ENCODE measurements at places on chromosomes 1 and 21.

DNA sequence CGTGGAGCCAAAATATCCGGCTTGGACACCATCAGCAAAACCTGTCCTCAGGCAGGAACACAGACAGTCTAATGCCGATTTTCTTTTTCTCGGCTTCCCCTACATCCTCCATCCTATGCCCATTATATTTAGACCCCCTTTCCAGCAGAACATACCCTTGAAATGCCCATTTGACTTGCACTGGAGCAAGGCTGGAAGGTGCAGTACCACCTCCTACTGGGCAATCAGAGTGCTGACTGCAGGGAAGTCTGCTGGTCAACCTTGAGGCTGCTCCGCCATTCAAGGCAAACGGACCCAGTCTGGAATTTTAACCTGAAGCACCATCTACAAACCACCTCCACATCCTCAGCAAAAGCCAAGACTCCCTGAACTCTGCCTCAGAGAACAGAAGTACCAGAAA is 79.5 kb downstream of the TIAM1 start:
- no peak overlapping the region for H3K4me3 ChIP-seq
- H3K27ac ChIP-seq: no peak overlapping the region
- no peak for DNase-seq

- DNase-seq: no peak
- H3K27me3 ChIP-seq: no peaks in the 10 kb centered on the region
- no peak overlapping the region for H3K27ac ChIP-seq
- H3K4me3 ChIP-seq: no peak overlapping the region
- no peaks in the 10 kb centered on the region for H3K36me3 ChIP-seq
- H3K4me1 ChIP-seq: peaks cover 6% of the 10 kb centered on the region
Measured at GRCh38 chr1:214259353-214259977, 21.5 kb upstream of the SMYD2 start.

GRCh38 chr21:34865400-34866241 is 183.5 kb downstream of the RUNX1 start:
- no peak overlapping the region for H3K4me3 ChIP-seq
- H3K4me1 ChIP-seq: peaks cover 42% of the 10 kb centered on the region
- no peaks in the 10 kb centered on the region for H3K36me3 ChIP-seq
- no peaks in the 10 kb centered on the region for H3K27me3 ChIP-seq
- peak overlapping the region; percentile 68 for H3K27ac ChIP-seq

- H3K36me3 ChIP-seq: no peaks in the 10 kb centered on the region
- no peak overlapping the region for H3K4me3 ChIP-seq
- peaks cover 27% of the 10 kb centered on the region for H3K4me1 ChIP-seq
- H3K27me3 ChIP-seq: no peaks in the 10 kb centered on the region
Measured at GRCh38 chr21:42981214-42981523, 6.8 kb downstream of the PKNOX1 start.

DNA sequence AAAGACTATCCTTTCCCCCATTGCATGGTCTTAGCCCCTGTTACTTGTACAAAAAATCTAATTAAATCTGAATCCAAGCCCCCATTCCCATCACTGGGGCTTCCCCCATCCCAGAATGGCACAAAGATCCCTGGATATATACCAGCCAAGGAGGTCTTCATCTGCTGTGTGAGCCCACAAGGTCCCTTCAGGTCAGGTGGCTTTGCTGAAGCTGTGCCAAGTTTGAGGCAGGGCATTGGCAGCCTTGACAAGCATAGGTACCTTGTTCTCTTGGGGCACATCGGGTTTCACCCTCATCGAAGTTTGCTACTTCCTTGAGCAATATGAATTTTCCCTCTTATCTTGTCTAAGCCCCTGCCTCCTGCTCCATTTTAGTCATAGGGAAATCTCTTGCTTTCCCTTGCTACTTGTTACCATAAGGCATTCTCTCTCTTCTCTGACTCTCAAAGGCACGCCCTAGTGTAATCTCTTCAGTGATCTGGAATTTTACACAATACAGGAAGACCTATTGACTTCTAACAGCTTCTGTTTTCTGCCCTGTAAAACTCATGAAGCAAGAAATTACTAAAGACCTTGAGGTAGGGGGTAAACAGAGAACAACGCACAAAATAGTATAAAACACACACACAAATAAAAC is 71.4 kb upstream of the COG2 start:
- H3K27me3 ChIP-seq: no peaks in the 10 kb centered on the region
- no peak overlapping the region for H3K27ac ChIP-seq
- no peak overlapping the region for H3K4me3 ChIP-seq

- peaks cover 12% of the 10 kb centered on the region for H3K4me1 ChIP-seq
- H3K27ac ChIP-seq: no peak overlapping the region
- H3K4me3 ChIP-seq: no peak overlapping the region
- no peaks in the 10 kb centered on the region for H3K27me3 ChIP-seq
- no peaks in the 10 kb centered on the region for H3K36me3 ChIP-seq
Measured at GRCh38 chr1:172019976-172020375, 178.7 kb downstream of the DNM3 start.

- H3K27ac ChIP-seq: no peak overlapping the region
- no peak overlapping the region for H3K4me3 ChIP-seq
- H3K36me3 ChIP-seq: no peaks in the 10 kb centered on the region
Measured at GRCh38 chr1:241376701-241377100, 19.7 kb upstream of the RGS7 start.

- H3K4me3 ChIP-seq: no peak overlapping the region
- no peaks in the 10 kb centered on the region for H3K27me3 ChIP-seq
- H3K4me1 ChIP-seq: no peaks in the 10 kb centered on the region
- H3K27ac ChIP-seq: no peak overlapping the region
Measured at GRCh38 chr21:33115631-33116510, 45.9 kb downstream of the OLIG1 start.

DNA sequence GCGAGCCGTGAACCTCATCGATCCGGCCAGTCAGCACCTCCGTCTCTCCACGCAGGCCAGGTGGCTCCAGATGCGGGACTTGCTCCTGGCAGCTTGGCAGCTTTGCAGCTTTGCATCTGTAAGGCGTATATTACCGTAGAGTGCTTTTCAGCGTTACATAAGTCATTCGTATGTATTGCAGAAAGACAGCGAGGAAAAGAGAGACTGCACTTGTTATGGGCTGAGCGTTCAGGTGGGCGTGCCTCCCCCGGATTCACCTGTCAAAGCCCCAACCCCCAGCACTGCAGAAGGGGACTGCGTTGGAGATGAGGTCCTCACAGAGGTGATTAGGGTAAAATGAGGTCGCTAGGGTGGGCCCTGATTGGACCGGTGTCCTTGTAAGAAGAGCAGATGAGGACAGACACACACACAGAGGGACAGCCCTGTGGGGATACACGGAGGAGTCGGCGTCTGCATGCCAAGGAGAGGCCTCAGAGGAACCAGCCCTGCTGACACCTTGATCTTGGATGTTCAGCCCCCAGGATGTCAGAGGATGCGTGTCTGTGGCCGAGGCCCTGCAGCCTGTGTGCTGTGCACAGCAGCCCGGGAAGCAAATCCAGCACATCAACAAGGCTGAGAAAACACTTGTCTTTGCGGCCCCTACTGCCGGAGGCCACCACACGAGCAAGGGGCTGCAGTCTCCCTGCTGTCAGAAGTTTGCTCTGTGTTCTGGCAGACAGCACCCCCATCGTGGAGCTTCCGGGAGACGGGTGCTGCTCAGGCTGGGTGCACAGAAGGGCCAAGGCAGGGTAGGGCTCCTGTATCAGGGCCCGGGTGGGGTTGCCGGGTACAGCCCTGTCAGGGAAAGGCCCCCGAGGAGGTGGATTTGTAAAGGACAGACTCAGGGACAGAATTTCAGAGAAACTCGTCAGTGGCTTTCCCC is 10.9 kb upstream of the AGPAT3 start:
- no peak overlapping the region for H3K4me3 ChIP-seq
- no peaks in the 10 kb centered on the region for H3K27me3 ChIP-seq
- H3K36me3 ChIP-seq: no peaks in the 10 kb centered on the region
- no peak for DNase-seq
- H3K4me1 ChIP-seq: no peaks in the 10 kb centered on the region
- no peak overlapping the region for H3K27ac ChIP-seq

DNA sequence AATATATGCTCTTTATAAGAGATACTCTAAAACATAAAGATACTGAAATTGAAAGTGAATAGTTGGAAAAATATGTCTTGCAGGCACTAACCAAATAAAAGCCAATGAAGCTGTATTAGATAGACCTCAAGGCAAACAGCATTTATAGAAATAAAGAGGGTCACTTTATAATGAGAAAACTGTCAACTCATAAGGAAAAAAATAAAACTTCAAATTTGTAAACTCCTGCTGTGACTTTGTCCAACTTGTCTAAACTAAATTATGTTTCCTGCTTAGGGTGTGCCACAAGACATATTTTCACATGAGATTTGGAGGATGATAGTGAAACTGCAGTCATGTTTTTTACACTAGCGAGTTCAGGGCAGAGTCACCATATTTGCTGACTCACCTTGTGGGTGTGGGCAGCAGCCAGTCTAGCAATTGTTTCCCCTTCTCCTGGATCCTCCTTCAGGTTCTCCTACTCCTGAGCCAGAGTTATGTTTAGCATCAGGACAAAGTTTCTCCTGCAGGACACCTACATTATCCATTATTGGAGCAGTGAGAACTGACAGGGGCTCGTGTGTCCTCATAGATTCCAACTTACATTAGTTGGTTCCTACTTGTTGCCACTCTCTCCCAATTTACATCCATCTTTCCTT is 43.8 kb downstream of the CD53 start:
- no peaks in the 10 kb centered on the region for H3K4me1 ChIP-seq
- no peak overlapping the region for H3K27ac ChIP-seq
- no peak for DNase-seq
- no peak overlapping the region for H3K4me3 ChIP-seq

DNA sequence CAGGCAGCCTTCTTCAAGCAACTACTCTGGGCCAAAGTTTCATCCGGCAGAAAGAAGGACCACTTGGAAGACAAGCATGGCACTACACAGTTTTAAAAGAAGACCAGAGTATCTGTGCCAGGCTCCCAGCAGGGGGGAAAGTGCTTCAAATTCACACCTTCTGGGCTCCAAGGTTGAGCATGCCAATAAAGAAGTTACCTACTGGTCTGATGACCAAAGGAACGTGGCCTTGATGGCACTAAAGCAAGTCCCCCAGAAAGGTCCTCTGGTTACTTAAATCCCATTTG is 73.5 kb downstream of the CD46 start:
- no peaks in the 10 kb centered on the region for H3K27me3 ChIP-seq
- peak overlapping the region; percentile 34 for H3K4me3 ChIP-seq
- H3K36me3 ChIP-seq: no peaks in the 10 kb centered on the region

DNA sequence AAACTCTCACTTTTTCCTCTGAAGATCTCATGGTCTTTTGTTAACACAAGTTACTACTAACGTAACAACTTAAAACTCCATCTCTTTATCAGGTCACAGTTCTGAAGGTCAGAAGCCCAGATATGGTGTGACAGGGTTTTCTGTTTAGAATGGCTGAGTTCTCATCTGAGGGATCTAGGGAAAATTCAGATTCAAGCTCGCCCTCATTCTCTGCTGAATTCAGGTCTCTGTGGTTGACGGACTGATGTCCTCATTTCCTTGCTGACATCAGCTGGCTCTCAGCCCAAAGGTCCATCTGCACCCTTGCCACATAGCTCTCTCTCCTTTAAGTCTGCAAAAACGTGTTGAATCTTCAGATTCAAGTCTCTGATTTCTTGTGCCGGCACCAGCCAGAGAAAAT is 6.1 kb upstream of the NTPCR start:
- peaks cover 1% of the 10 kb centered on the region for H3K4me1 ChIP-seq
- DNase-seq: no peak

GRCh38 chr21:29762570-29763082 is 177.2 kb downstream of the GRIK1 start:
- H3K4me1 ChIP-seq: no peaks in the 10 kb centered on the region
- no peak overlapping the region for H3K4me3 ChIP-seq
- no peaks in the 10 kb centered on the region for H3K27me3 ChIP-seq
- no peak for DNase-seq

DNA sequence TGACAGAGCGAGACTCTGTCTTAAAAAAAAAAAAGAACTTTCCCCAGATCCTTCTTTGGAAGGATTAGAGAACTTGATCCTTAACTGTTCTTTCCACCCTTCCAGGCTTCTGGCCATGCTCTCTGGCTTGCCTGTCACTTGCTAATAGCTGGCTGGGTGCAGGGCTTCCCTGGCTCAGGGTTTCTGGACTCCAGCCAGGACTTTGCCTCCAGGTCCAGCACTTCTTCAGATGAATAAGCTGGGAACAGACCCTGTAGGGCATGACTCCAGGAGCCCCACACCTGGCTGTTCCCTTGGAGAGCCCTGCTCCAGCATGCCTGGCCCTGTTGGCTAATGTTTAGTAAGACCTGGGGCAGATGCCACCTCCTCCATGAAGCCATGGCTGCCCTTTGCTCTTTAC is 3.3 kb upstream of the NT5C1A start:
- H3K27me3 ChIP-seq: no peaks in the 10 kb centered on the region
- H3K4me3 ChIP-seq: no peak overlapping the region
- no peaks in the 10 kb centered on the region for H3K36me3 ChIP-seq
- H3K4me1 ChIP-seq: peaks cover 10% of the 10 kb centered on the region
- DNase-seq: no peak
